ENCODE measurements at places on chromosomes 1 and 21.

- no peak for DNase-seq
These were observed 23.4 kb upstream of the PTP4A2 start for GRCh38 chr1:31961536-31961935.

DNA sequence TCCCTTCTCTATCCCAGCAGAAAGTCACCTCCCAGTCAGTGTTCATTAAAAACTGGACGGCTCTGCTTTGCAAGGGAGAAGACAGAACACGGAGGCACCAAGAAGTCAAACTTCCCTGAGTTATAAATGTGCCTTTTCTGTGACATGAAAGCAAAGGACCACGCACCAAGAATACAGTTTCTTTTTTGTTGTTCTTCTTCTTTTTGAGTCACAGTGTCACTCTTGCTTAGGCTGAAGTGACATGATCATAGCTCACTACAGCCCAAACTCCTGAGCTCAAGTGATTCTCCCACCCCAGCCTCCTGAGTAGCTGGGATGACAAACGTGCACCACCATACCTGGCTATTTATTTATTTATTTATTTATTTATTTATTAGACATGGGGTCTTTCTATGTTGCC is 22.7 kb downstream of the GLUL start:
- DNase-seq: no peak

GRCh38 chr1:184650177-184650866 is 104.3 kb downstream of the EDEM3 start:
- no peak for DNase-seq

DNA sequence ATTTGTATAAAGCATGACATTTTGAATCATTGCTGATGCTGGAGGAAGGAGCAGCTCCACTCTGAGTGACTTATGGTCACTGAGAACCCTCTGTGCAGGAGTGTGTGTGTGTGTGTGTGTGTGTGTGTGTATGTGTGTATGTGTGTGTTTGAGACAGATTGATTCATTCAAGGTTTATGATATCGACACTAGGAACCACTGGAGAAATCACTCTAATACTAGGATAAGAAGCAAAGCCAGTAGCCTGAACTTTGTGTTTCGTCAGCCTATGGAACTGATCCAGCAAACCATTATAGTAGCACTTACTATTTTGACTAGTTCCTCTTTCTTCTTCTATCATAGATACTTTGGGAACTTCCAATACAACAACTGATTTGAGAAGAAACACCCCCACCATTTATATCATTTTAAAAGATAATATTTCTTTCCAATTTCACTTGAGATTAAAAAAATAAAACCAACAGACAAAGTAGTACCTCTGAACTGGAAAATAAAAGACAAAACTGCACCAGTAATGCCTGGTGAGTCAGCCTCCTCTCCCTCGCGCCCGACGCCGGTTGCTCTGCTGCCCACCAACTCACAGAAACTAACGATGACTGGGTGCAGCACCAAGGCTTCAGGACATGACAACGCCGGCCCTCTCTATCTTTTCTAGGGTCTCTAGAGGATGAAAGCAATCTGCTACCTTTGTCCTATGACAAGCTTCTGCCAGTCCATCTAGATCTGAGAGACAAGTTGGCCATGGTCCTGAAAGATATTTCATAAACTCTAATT is 20.9 kb downstream of the SLAMF1 start:
- no peak for DNase-seq

DNA sequence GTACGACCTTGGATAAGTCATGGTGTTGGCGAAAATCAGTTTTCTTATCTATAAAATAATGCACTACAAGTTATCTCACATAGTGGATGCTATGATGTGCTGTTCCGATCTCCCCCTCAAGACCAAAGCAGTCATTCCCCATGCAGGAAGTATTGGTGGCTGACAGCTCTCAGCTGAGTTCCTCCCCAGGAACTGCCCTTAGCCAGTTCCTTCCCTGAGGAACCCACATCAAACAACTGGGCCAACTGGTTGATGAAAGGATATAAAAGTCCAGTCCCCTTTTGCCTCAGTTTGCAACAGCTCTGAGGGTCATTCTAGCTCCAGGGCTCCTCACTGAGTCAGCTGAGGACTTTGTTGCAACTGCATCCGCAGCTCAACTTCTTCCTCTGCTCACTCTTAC is 16.1 kb upstream of the SLAMF1 start:
- no peak for DNase-seq

DNA sequence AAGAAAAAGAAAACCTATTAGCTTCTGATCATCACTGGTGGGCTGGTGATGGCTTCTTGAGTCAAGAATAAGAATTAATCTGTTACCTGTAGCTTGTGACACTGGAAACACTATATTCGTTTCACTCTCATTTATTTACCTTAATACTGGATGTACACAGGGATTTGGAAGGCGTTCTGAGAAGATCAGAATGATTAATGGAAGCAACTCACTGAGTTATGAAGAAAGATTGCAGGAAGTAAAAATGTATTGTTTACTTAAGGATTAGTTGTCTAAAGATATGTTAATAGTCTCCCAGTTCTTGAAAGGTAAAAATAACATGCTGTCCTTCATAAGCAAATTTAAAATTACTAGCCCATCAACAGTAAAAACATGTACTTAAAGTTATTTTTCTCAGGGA is 644.9 kb upstream of the NCAM2 start:
- DNase-seq: no peak

GRCh38 chr1:26724118-26724517 is 28.3 kb downstream of the ARID1A start:
- DNase-seq: no peak

DNA sequence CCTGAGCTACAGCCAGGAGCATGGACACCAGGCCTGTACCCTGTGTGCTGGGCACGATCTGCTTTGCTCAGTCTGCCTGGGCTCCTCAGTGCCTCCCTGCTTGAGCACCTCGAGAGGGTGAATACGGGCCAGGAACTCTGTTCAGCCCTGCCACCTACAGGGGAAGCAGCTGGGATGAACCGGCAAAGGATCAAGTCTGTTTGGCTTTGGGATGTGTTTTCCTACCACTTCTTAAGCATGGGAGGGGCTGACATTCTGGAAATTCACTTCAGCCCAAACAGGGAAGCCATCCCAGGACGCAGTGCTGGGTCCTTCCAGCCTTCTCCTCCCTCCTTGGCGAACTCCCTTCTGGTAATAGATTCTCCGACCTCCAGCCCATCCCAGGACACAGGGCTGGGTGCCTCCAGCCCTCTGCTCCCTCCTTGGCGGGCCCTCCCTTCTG is 55.8 kb upstream of the SELENON start:
- DNase-seq: peak; percentile 57

DNA sequence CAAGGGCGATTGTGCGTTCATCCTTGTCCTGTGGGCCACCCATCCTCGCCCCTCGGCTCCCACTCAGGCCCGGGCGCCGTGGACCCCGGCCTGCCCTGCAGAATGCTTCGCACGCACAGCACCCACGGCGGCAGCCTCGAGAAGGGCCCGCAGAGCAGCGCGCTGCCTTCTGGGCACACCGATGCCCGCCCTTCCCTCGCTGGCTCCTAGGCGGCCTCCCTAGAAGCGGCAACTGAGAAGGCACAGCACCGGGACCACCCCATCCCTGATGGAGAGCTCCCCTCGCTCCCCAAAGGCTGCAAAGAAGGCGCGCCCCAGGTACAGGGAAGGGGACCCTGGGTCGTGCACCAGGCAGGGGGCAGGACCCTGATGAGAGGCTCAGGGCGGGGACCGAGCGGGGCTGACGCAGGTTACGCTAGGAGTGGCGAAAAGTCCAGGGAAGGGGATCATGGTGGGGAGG is 971 bp downstream of the CAPZB start:
- no peak for DNase-seq

- DNase-seq: no peak
These were observed 1769.7 kb downstream of the MRPL39 start for GRCh38 chr21:23837564-23837963.

- no peak for DNase-seq
These were observed 5.0 kb downstream of the FAF1 start for GRCh38 chr1:50955116-50955515.

GRCh38 chr1:53073868-53074311 is 11.9 kb downstream of the PODN start:
- DNase-seq: no peak

DNA sequence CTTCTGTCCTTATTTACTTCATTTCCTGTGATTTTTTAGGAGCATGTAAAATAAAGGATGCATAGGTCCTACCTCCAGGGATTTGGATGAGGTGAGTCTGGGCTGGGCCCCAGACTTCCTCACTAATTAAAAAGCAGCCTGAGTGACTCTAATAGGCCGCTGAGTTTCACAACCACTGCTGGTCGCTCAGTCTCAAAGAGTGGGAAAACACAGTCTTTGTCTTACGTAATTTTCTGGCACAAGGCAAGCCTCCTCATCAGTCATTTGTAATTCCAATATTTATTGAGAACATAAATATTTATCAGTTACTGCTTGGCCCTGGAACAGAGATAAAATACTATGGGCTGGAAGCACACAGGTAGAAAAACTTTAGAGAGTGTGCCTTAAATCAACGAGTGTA is 195.4 kb upstream of the RUNX1 start:
- no peak for DNase-seq

GRCh38 chr21:45040739-45041138 is 33.6 kb upstream of the ADARB1 start:
- no peak for DNase-seq

DNA sequence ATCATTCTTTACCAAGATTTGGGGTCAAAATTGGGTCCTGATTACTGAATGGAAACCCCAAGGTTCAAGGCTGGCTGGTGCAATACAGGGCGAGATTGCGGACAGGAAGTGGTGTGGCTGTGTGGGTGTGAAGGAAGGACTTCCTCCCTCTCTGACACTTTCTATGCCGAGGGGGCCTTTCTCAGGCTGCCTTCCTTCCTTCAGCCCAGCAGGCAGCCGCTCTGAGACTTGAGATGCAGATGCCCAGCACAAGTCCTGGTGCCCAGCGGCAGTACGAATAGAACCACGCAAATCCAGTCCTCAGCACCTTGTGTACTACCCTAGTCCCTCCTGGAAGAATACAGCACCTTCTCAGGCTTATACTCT is 16.3 kb downstream of the BATF3 start:
- no peak for DNase-seq

DNA sequence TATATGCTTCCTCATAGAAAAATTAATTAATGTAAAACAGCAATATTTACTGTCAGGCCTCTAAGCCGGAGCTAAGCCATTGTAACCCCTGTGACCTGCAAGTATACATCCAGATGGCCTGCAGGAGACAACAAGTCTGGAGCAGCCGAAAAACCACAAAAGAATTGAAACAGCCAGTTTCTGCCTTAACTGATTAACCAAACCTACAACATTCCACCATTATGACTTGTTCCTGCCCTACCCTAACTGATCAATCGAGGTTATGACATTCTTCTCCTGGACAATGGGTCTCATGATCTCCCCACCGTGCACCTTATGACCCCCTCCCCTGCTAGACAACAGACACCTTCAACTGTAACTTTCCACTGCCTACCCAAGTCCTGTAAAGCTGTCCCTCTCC is 205.8 kb upstream of the DUSP10 start:
- no peak for DNase-seq

DNA sequence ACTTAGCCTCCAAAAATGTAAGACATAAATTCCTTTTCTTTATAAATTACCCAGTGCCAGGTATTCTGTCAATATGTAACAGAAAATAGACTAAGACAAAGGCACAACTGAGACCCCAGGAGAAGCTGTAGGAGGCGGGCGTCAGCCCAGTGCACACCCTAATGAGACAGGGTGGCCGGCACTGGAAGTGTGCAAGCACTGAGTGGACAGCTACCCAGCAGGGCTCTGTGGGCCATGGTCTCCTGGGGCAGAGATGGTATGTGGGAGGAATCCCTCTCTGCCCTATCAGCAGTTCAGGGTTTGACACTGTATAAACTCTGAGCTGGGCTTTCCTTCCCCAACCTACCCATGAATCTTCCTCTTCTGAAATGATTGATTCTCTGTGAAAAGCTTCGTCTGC is 139.5 kb downstream of the GLIS1 start:
- no peak for DNase-seq

- DNase-seq: no peak
These were observed 49.5 kb downstream of the TP53BP2 start for GRCh38 chr1:223796210-223796609.

- DNase-seq: no peak
These were observed 5.0 kb upstream of the HPCA start for GRCh38 chr1:32881291-32881690.

DNA sequence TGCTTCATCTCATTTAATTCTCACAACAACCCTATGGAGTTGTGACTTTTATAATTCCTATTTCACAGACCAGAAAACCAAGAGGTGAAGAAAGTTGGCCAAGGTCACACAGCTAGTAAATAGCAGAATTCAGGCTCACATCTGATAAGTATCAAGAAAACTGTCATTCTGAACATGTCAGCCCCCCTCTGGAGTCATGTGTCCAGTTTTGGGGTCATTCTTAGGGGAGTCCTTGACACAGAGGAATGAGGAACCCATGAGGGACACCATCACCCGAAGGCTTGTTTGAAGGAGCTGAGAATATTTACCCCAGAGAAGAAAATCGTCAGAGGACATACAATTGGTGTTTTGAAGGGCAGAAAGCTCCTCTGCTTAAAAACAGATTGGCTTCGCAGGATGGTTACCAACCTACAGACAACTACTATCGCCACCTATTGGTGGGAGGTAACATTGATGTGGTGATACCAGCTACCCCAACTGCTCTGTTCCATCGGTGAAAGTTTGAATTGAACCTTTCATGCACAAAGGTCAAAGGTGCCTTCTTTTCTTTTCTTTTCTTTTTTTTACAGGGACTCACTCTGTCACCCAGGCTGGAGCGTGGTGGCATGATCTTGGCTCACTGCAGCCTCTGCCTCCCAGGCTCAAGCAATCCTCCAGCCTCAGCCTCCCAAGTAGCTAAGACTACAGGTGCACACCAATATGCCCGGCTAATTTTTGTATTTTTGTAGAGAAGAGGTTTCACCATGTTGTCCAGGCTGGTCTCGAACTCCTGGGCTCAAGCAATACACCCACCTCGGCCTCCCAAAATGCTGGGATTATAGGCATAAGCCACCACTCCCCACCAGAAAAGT is 31.3 kb downstream of the NCMAP start:
- peak; percentile 70 for DNase-seq

DNA sequence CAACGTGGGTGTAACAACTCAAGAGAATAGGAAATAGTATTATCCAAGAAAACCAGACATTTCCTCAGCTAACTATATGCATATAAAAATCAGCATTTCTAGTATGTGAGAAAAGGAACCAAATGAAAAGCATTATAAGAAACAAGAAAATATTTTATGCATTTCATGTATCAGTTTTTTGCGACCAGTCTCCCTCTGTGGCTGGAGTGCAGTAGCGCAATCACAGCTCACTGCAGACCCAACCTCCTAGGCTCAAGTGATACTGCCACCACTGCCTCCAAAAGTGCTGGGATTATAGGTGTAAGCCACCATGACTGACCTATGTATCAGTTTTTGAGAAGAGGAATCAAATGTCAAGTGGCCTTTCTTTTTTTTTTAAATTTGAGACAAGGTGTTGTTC is 31.0 kb downstream of the SLC16A1 start:
- no peak for DNase-seq

- no peak for DNase-seq
These were observed 17.2 kb downstream of the OMA1 start for GRCh38 chr1:58529284-58529683.

All from HTR-8/SVneo (cell line).